ENCODE measurements at places on chromosomes 11 and 22. TPM values are rescaled to one million over a fixed set of nuclear protein-coding genes. Genes with fewer than 3 reads are reported as not detected.
A peak's percentile ranks its signal among the peaks of the same experiment; 100 is the strongest.

Gene HOATZ
- not detected for total RNA-seq

Gene CASP5
- total RNA-seq, result not detected

Gene SHANK2
- total RNA-seq, result 22.1 TPM

Gene LRRC4C
- 0.22 TPM for total RNA-seq

DNA sequence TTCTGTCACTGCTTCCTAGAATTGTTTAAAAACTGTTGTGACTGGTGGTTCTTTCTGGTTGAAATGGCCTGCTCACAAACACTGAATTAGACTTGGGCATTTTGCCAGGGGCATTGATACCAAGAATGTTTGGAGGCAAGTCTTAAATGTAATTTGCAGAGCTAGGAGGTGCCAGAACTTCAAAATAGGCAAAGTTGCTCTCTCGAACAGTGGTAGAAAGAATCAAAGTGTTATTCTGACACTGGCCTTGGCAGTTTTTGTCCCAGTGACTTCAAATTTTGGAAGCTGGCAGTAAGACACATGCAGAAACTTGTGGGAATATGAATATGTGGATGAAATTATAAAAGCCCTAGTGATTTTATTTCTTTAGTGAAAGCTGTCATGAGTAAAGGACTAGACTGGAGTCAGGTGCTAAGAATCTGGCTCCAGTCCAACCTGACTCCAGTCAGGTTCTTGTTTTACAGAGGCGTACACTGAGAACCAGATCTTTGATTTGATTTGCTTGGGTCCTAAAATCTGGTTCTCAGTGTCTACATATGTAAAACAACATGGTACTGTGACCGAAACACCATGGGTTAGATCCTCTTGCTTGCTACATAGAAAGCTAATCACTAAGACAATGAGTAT is 20.9 kb downstream of the SVIP start:
- no peak for DNase-seq

DNA sequence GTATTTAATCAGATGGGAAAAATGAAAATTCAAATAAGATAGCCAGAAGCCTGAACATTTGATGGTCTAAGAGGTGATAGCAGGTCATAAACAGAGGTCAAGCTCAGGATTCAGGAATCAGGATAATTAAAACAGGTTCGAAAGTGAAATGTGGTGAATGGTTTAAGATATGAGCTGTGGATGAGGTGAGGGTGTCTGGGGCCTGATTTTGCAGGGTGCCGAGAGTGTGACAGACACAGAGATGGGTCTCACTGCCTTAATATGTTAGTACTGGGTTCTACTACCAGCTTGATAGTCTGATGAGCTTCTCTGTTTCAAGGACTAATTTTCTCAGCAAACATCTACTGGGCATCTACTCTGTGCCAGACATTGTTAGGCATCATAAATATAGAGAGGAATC is 19.9 kb upstream of the EMSY start:
- no peak for DNase-seq

GRCh38 chr11:19409307-19409706 is 168.6 kb upstream of the E2F8 start:
- DNase-seq, result no peak

DNA sequence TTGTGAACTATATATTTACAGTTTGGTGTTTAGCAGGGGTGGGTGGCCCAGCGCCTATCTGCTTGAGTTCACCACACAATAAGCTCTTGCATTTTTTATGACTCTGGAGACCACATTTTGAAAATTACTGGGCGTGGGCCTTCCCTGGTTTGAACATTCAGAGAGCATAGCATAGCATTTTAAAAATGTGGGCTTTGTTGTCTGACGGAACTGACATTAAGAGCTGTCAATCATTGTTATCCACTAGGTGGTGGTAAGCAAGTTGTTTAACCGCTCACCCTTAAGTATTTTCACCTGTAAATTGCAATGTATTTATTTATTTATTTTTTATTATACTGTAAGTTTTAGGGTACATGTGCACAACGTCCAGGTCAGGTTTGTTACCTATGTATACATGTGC is 1.0 kb downstream of the NLRP14 start:
- DNase-seq, result no peak

DNA sequence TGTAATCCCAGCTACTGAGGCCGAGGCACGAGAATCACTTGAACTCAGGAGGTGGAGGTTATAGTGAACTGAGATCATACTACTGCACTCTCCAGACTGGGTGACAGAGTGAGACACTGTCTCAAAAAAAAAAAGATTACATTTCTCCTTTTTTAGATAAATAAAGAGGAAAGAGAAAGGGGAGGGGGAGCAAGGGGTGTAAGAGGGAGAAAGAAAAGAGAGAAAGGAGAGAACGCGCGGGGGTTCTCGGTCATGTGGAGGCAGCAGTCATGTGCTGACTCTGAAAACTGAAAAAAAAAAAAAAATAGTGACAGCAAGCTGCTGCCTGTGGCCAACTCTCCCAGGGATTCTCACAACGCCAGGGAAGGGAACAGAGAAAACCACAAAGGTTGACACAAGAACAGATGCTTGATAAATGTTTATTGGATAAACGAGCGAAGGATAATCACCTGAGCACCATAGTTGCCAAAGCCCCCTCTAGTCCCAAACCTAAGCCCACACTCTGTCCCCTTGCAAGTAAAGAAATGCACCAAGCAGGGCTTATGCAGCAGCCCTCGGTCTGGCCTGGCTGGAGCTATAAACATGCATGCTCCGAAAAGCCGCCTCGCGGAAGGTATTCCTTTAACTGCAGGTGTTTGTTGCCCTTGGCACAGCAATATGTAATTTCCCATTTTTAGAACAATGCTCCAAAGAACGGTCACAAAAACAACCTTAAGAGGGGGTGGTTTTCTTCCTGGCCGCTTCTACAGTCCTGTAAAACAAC is 14.5 kb downstream of the SCGB1A1 start:
- no peak for DNase-seq

DNA sequence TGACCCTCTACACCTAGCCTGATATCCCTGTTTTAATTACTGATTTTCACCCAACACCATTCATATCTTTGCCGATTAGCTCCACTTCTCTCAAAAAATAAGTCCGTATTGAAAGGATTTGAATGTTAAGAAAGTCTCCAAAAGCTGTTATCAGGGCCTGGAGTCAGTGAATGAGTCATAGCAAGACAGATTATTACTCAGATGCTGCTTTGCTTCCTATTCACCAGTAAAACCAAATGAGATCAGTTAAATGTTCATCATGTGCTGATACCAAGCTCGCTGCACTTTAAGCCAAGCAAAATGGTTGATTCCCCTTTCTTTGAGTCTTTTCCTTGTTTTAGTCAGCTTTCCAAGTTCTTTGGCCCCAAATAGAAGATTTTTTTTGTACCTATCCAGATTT is 228.4 kb downstream of the FAT3 start:
- DNase-seq, result no peak

DNA sequence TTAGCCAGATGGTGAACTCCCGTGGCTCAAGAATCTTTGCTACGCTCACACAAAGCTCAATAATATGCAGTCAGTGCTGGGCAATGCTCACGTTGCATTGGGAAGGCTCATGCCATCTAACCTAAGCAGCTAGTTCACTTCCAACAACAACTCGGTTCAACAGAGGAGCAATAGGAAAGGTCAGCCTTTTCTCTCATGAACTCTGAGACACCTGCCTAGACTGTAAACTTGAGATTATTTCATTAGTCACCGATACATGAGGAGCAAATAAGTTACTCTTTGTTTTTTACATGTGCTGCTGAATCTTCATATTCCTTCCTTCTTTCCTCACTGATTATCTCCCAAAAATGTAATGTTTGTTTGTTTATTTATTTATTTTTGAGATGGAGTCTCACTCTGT is 9.0 kb downstream of the SLC5A4 start:
- no peak for DNase-seq

GRCh38 chr11:125766251-125766650 is 12.4 kb downstream of the PATE2 start:
- no peak for DNase-seq

GRCh38 chr11:17699147-17700114 is 19.9 kb upstream of the MYOD1 start:
- DNase-seq, result no peak

DNA sequence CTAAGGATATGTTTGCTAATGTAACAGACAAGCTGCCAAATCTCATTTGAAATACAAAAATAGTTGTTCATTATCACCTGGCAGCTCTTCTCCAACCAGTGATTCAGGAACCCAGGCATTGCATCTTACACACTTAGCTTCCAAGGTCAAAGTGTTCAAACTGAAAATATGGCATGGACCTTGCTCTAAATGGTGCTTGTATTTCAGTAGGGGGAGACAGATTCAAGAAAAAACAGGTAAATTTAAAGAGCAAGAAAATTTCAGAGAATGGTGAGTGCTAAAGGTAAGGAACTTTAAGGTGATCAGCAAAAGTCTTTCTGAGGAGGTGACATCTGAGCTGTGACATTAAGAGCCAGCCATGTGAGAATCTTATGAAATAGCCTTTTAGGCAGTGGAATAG is 82.8 kb upstream of the E2F8 start:
- DNase-seq, result no peak

DNA sequence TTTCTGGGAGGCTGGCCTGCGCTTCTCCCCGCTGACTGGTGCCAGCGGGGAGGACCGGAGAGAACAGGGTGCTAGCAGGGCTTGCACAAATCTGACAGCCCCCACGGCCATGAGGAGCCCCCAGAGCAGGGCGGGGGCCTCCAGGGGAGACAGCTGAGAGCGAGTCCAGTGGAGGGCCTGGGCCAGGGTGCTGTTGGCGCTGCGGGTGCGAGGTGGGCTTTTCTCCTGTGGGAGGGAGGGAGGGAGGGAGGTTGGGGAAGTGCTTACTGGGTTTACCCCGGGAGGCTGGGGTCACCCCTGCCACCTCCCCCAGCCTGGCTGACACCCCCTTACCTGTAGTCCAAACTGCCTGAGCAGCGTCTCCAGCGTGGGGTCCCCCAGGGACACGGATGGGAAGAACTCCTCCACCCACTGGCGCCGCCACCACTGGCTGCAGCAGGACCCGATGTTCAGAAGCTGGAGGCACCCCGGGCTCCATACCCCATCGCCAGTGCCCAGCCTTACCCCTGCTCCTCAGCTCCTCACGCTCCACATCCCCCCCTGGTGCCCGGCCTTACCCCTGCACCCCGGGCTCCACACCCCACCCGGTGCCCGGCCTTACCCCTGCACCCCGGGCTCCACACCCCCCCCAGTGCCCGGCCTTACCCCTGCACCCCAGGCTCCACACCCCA is 3.9 kb downstream of the LMF2 start:
- DNase-seq, result peak; percentile 34

Measured in H9 (cell line).